ENCODE measurements at places on chromosomes 6 and 20.

- DNase-seq = peak; percentile 54
These were observed 16.5 kb downstream of the ACTR5 start for GRCh38 chr20:38764567-38765318.

- DNase-seq = no peak
These were observed 273.6 kb downstream of the LRFN2 start for GRCh38 chr6:40313582-40313981.

DNA sequence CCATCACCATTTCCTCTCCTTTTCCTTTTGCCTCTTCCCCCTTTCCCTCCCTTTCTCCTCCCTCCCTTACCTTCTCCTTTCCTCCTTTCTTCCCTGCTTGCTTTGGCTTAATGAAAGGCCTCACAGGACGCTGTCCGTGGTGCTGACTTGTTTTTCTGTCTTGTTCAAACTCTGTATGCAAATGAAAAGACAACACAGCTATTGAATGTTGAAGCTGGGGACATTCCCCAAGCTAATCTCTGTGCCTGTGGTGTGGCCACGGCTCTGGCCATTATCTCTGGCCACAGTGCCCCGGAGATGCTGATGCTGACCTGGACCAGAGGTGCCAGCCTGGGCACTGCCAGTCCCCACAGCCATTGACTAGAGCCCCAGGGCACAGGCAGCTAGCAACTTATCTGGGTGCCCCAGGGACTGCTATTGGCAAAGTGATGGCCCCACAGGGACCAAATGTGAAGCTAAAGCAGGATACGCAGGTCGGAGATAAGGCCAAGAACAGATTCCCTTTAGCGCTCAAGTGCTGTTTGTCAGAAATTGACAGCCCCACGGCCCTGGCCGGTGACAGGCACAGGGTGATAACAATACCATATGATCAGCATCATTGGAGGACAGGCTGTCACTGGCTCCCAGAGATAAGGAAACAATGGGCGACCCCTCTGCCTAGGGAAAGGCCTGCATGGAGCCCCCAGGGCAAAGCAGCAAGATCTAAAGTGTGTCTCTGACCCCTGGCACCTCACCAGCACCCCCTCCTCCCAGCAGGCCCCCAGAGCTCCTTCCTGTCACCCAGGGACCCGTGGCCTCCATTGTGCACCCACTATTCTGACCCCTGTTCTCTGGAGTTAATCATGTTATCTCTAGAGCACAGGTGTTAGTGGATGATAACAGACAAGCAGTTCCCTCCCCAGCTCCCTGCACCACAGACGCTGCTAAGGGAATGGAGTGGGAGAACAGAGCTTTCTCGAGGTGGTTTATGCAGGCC is 31.6 kb upstream of the SLC32A1 start:
- DNase-seq = peak; percentile 90

DNA sequence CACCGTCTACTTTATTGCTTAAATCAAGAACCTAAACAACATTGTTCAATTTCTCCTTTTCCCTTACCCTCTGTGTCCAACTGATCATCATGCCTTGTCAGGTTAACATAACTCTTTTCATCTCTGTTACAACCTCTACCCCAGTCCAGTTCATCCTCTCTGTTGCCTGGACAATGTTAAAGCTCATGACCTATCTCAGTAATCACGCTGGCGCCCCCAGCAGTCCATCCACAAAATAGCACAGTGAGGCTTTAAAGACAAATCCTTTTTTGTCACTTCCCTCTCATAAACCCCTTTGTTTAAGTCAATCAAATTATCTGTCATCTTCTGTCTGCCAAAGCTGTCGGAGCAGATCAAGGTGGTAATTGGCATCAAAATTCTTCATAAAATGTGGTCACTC is 140.1 kb downstream of the QKI start:
- peak; percentile 81 for DNase-seq

- DNase-seq = no peak
These were observed 187.7 kb downstream of the AIG1 start for GRCh38 chr6:143248359-143248758.

DNA sequence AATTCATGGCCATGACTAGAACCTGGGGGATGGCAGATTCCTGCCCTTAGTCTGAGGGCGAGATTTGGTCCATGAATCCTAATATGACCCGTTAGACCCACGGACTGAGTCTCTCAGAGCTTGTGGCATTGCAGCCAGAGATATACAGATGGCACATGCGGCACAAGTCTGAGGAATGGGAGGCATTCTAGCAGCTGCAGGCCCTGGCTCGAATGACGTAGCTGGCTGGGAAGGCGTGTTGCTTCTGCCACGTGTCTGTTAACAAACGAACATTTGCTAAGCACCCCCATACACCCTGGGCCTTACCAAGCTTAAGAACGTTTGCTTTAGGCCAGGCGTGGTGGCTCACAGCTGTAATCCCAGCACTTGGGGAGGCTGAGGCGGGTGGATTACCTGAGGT is 68.0 kb downstream of the CD164 start:
- DNase-seq = no peak

DNA sequence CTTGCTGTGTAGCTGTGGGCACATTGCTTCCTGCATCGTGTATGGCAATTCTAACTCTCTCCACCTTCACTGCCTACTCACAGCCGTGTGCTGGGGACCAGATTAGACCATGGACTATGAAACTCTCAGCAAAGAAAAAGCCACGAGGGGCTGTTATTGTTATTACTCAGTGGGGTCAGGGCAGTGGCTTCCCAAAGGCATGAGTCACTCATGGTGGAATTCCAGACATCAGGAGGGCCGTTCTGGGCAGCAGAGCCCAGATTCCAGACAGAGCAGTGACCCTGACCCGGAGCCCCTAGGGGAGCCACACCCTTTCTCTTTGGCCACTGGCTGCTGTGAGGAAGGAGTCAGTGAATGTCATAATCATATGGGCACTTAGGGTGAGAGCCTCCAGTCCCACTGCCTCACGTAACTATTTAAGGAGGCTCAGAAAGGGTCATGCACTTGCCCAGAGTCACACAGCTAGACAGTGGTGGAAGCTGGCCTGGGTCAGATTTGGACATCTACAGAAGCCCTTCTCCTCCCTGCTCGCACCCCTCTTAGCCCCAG is 22.2 kb upstream of the CCN5 start:
- no peak for DNase-seq

DNA sequence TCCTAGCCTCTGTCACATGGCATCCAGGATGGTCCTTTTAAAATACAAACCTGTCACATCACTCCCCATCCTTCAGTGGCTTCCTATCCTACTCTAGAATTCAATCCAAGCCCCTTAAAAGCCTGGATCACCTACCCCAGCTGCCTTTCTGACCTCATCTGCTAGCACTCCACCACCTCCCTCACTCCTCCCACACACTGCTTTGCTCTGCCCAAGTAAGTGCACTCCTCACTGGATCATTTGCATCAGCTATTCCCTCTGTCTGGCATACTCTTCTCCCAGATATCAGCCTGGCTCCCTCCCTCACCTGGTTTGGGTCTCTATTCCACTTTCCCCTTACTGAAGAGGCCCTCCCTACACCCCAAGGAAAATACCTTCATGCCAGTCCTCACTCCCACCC is 10.5 kb downstream of the C6orf136 start:
- no peak for DNase-seq

DNA sequence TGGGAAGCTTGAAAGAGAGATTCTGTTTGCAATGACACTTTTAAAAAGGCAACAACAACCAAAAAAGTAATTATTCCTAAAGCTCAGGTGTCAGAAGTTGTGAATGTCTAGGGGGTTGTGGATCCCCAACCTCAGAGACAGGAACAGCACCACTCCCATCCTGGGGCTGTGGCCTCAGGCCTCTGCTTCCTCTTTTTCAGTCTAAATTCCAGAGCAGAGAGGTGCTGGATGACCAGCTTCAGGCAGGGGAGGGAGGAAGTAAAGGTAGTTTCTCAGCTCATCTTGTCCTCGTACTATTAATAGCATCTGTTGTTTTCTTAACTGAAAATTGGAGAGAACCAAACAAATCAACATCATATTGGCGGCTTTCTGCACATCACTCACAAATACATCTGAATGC is 8.3 kb downstream of the NT5E start:
- DNase-seq = no peak

GRCh38 chr6:17505767-17506280 is 94.3 kb upstream of the FAM8A1 start:
- no peak for DNase-seq

GRCh38 chr6:167757821-167758220 is 68.9 kb upstream of the AFDN start:
- no peak for DNase-seq

- DNase-seq = no peak
These were observed 92.0 kb downstream of the RNASET2 start for GRCh38 chr6:166864333-166864732.

GRCh38 chr20:17488916-17489600 is 42.1 kb downstream of the BFSP1 start:
- no peak for DNase-seq

DNA sequence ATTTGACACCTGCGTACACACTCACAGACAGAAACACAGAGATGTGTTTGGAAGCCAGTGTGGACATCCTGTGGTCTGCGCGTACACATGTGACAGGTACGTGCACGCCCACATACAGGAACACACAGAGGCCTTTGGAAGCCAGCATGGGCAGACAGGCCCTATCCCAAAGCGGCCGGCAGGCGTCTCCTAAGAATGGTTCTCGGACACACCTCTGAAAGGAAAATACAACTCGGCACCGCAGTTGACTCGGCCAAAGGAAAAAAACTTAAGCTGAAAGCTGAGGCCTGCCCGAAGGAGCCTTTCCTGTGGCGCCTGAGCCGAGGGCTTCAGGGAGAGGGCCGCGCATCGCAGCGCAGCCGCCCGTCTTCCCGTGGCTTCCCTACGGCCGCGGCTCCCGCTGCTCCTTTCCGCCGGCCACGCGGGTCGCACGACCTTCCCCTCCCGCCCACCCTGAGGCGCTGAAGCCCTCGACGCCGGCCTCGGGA is 1.4 kb upstream of the CEP43 start:
- DNase-seq = peak; percentile 89

DNA sequence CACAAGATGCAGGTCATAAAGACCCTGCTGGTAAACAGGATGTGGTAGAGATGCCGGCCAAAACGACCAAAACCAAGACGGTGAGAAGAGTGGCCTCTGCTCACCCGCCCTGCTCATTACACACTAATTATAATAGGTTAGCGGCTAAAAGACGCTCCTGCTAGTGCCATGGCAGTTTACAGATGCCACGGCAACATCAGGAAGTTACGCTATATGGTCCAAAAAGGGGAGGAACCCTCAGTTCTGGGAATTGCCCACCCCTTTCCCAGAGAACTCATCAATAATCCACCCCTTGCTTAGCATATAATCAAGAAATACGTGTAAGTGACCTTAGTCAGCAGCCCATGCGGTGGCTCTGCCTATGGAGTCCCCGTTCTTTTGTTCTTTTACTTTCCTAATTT is 17.6 kb downstream of the BHLHE23 start:
- DNase-seq = peak; percentile 9

DNA sequence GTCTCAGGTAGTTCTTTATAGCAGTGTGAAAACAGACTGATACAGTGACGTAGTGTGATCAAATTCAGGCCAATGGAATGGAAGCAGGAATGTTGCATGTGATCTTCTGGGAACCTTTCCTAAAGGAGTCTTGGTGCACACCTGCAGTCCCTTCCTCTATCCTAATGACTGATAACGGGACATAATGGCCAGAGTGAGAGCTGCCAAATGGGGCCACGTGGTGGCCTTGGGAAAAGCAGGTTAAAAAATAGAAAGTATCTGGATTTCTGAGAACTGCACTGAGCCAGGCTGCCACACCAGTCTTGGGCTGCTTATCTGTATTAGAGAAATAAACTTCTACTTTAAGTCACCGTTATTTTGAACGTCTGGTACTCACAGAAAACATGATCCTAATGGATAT is 51.9 kb downstream of the MEP1A start:
- DNase-seq = no peak

GRCh38 chr6:91198588-91199255 is 611.9 kb upstream of the MAP3K7 start:
- DNase-seq = no peak

- DNase-seq = no peak
These were observed 899.6 kb upstream of the SLC35B3 start for GRCh38 chr6:9334979-9335378.

- DNase-seq = no peak
These were observed 143.5 kb upstream of the BMP2 start for GRCh38 chr20:6623989-6624388.

DNA sequence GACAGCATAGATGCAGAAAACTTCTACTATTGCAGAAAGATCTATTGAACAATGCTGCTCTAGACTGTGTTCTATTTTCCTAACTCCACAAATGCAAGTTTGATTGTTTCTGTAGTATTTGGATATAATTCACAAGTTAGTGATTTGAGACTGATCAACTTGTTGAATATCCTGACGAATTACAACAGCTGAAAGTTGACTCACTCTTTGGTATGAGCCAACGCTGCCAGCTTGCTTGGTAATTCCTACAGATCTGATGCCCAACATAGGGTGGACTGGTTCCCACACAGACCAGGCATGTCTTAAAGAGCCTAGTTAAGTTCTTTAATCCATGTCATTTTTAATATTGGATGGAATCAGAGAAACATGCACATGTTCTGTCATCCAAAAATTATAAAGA is 231.0 kb upstream of the RAB32 start:
- no peak for DNase-seq

GRCh38 chr6:79266051-79266450 is 31.6 kb upstream of the HMGN3 start:
- DNase-seq = no peak

DNA sequence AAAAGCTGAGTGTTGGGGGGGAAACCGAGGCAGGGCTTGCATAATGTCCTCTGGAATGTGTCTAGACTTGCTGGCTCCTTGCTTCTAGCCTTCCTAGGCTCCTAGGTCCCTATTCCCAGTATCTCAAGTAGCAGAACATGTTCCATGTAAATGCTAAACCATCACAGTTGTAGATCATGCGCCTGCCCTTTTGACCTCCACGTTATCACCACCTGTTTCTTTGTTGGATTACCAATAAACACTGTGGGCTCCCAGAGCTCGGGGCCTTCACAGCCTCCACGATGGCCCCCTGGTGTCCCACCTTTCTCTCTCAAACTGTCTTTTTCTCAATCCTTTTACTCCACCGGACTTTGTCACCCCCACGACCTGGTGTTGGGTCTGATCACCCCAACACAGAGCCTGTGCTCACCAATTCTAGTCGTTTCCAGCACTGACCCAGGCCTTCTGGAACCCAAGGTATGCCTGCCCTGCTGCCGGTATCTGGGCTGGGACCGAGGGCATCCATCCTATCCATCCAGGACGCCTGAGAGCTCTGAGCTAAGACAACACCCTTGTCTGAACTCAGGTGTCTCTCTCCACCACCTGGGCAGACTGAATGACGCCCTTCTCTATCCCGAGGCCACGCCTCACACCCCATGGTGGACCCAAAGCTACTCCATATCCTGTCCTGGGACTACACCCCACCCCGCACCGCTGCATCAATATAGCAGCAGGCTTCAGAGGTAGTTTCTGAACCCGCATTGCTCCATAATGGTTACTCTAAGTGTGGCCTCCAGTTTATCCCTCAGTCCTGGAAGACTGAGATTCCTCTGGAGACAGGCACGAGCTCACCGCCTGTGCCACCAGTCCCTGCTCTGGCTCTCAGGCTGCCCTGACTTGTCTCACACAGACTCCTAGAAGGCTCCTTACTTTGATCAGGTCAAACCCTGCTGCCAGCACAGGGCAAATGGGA is 9.3 kb upstream of the PRR18 start:
- DNase-seq = no peak

- DNase-seq = peak; percentile 65
These were observed 98.4 kb downstream of the IPCEF1 start for GRCh38 chr6:154258064-154258757.

GRCh38 chr20:20393207-20394120 is 25.6 kb downstream of the INSM1 start:
- peak; percentile 32 for DNase-seq

- peak; percentile 50 for DNase-seq
These were observed 23.1 kb downstream of the OSTM1 start for GRCh38 chr6:108051481-108051880.
